Gastrocnemius medialis (tissue), 4 donors: ENCODE measurements at places on chromosomes 13 and 19.

DNA sequence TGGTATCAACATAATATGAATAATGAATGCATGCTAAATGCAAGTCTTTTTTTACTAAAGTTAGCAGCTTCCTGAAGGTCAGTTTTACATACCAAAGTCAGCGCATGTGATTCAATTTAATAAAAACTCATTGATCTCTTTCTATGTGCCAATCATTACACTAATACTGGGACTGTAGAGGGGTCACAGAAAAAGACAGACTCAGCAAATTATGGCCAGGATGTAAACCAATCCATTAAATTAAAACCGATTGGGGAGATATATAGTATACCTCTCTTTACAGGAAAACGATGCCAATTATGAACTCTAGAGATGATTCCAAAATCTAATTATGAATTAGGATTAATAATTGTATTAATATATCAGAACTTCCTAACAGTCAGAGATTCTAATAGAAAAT, 624.4 kb upstream of the PCDH20 start:
- DNase-seq = no peak

DNA sequence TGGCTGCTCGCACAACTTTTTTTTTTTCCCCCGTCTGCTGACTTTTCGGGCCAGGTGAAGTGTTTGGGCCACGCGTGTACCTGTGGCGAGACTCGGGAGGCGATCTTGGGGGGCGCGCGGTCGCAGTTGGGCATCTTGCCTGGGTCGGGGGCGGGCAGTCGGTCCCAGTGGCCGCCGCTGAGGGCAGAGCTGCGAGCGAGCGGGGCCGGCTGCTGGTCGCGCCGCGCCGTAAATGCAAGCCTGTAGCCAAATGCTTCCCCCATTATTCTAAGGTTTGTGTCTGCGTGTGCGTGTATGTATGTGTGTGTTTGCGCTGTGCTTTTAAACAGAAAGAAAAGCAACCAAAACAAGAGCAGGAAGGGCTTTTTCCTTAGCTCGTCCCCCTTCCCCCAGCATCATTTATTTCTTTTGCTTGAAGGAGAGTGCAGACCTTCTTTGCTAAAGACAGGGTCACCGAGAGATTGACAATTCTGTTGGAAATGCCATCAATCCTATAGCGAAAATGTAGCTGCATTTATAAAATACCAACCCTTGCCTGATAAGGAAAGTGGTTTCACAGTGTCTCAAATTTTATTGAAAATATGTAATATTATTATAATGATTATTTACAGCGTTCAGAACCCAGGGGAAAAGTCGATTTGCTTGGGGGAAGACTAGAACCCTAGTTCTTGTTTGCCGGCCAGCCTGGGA, 143.2 kb upstream of the ZNF536 start:
- no peak for DNase-seq

DNA sequence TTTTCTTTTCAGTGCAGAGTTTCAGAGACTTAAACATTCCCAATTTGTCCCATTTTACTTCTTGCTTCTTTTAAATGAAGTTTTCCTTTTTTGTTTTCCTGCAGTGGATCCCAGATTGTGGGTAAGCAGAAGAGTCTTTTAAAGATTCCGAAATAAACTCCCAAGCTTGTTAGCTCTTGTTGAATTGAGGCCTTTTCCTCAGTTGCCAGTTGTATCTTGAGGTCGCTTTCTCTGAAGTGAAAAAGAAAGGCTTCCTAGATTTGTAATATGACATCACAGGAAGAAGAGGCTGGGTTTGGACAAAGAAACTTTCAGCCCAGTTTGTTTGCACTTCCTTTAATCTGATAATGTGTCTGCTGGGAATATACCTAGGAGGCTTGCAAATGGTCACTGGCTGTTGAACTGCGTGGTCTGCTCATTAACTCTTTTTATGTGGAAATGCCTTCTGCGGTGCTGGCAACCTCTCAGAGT, at the start of gene LPAR6:
TSS of gene LPAR6 (minus strand) at position 233 of the 471 bp plus-strand sequence. CDS start 690 bp downstream, outside the sequence.
- no peak for DNase-seq

DNA sequence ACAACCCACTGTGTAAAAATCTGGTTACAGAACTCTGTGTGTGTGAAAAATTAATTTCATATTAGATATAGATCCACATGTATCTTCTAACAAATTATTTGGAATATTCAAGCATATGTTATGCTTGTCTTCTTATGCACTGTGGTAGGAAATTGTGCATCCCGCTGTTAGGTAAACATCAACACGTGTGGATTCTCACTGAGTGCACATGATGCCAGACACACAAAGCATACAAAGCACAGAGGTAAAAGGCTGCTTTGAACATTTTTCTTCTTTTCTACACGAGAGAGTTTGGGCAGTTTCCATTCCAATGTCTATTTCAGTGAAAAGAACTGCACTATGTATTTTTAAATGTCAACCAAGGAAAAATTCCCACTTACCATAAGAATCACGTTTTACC, 354.9 kb downstream of the PCDH9 start:
- no peak for DNase-seq

GRCh38 chr13:75410207-75410606, 71.8 kb downstream of the TBC1D4 start:
- peak; percentile 69 for DNase-seq

DNA sequence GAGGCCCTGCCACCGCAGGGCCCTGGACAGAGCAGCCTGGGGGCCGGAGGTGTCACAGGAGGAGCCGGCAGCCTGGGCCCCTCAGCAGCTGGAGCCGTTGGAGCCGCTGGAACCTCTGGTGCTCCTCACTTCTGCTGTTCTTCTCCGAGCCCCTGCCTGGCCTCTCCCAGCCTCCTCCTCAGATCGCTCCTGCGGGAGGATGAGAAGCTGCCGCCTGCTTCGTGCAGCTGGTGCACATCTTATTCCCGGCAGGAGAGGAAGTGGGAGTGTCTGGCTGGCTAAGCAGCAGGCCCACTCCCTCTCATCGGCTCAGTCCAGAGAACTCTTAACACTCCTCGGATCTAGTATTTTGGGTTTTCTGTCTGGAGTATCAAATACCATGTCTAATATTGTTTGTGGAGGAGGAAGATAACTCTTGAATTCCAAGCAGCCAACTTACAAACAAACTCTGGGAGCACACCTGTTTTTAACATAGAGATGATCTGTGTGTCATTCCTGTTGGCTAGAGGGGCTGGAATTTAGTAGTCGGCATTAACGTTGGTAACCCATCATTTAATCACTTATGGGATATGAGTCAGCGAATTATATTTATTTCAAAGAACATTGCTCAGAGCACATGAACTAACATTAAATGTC, 37.1 kb upstream of the RNF113B start:
- DNase-seq = no peak

- DNase-seq = no peak
Observed at GRCh38 chr13:90233933-90234672, 1113.4 kb upstream of the MIR17HG start.

GRCh38 chr13:75855216-75855615, 219.1 kb downstream of the LMO7 start:
- no peak for DNase-seq

- DNase-seq = no peak
Observed at GRCh38 chr19:29084266-29084665, 128.7 kb downstream of the UQCRFS1 start.

- DNase-seq = no peak
Observed at GRCh38 chr19:31264041-31264778, 85.0 kb downstream of the TSHZ3 start.

DNA sequence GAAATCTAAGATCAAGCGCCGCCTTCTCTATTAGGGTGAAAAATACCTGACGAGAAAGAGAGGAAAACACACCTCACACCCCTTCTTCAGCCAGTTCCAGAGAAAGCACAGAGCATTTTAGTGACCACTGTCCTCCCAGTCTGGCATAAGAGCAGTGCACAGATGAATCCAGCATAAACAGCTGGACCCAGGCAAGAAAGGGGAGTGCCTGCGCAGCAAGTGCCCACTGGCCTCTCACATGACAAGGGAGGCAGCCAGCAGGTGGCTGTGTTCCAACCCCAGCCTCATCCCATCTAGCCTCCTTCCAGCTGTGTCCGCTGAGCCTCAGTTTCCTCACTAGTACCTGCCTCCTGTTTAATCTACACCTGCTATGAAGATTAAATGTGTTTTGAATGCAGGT, 8.0 kb downstream of the MED26 start:
- no peak for DNase-seq

DNA sequence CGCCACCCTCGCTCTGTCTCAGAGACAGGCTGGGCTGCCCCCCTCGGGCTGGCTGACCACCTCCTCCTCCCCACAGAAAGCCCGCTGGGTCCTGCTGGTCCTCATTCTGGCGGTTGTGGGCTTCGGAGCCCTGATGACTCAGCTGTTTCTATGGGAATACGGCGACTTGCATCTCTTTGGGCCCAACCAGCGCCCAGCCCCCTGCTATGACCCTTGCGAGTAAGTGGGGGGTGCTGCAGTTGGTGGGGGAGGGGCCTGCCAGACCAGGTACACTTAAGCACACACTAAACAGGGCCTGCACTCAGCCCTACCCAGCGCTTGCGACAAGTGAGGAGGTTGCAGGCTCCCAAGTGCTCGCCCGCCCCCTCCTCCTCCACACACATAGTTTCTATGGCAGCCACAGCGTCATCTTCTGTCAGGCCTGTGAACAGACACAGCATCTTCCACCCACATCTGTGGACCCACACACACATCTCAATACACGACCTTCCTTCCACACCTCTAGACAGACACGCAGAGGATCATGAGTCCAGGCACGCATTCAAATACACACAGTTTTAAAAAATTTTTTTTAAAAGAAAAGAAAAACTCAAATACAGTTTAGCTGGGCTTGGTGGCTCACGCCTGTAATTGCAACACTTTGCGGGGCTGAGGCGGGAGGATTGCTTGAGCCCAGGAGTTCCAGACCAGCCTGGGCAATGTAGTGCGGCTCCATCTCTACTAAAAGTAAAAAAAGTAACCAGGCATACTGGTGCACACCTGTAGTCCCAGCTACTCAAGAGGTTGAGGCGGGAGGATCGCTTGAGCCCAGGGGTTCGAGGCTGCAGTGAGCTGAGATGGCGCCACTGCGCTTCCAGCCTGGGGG, 18.4 kb downstream of the PLD3 start:
- DNase-seq = no peak

GRCh38 chr19:48390188-48391099, 907 bp downstream of the KDELR1 start:
- DNase-seq = peak; percentile 46

GRCh38 chr19:51108805-51109146, 567 bp upstream of the CTU1 start:
- no peak for DNase-seq

- DNase-seq = no peak
Observed at GRCh38 chr13:67228031-67228430, 2.1 kb downstream of the PCDH9 start.

GRCh38 chr19:16637535-16637934, 9.5 kb upstream of the MED26 start:
- DNase-seq = no peak

GRCh38 chr19:9945319-9945966, 9.1 kb upstream of the OLFM2 start:
- DNase-seq = peak; percentile 73

- no peak for DNase-seq
Observed at GRCh38 chr13:67281466-67281865, 51.3 kb upstream of the PCDH9 start.

DNA sequence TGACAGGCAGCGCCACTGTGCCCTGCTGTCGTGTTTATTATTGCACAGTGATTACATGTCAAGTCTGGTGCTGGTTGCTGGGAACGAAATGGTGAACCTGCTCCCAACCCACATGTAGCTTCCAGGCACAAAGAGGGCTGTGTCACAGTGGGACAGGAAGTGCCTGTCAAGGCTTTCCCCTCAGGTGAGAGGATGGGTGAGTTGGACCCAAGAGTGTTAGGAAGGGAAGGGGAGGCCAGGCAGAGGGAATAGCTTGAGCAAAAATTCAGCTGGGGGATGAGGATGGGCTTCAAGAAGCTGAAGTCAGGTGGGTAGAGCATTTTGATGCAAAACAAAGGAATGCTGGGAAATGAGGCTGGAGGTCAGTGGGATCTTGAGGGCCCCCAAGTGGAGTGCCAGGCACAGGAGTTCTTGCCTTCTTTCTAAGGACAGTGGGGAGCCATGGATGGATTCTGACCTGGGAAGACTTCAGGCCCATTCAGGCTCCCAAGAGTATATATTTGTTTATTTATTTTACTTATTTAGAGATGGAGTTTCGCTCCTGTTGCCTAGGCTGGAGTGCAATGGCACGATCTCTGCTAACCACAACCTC, 8.5 kb upstream of the QTRT1 start:
- DNase-seq = no peak

DNA sequence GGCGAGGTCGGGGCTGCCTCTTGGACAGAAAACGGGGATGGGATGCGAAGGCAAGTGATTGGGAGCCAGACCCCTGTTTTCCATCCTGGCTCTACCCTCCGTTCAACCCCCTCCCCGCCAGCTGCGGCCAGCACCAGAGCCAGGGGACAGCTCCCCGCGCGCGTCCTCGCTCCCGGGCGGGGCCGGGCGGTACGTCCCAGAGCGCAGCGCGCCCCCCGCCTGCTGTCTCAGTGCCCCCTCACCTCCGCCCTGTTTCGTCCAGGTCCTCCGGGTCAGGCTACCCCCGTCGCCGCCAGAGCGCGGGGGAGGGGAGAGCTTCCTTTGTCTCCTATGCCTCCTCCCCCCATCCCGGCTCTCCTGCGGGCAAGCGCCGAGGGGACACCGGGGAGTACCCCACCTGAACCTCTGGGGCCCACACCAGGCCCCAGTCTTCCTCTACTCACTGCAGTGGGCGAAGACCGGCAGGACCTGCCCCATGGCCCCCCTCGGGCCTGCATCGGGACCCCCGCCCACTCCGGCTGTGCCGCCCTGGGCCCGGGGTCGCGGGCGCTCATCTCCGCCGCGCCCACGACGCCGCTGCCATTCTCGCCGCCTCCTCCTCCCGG, 396 bp downstream of the RTN2 start:
- DNase-seq = no peak

DNA sequence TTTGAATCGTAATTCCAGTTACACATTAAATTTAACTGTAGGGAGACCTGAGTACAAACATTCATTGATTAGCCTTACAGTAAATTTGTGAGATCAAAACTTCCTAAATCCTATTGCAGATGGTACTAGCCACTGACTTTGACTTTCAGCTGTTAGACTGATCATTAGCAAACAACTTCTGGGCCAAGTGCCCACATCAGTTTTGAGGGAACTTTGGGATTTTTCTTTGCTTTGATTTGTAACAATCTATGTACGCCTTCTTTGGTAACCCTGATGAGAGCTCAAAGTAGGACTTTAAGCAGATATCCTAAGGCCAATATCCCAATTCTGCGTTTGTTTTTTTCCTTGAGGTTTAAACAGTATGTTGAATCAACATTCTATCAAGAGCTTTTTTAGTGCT, 131.5 kb downstream of the DLEU7 start:
- no peak for DNase-seq
